ENCODE measurements at places on chromosomes 4 and X.

DNA sequence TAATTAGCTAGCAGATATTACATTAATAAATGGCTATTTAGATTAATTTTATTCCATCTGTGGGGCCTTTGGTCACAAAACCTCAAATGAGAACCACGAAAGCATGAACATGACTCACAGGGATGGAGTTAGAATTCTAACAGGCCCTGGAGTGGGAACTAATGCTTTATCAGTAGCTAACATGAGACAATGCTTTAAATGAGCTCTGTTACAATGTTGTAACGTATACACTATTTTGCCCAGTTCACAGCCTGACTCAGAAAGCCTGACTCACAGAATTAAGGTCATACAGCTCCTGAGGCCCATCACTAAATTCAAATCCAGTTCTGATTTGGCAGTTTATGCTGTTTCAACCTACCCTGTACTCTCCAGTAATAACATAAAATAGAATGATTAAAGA is 23.2 kb downstream of the VEGFC start:
- peak; percentile 92 for DNase-seq

GRCh38 chr4:81377191-81377590 is 94.5 kb downstream of the RASGEF1B start:
- DNase-seq = no peak

- DNase-seq = peak; percentile 7
Observed at GRCh38 chrX:8971116-8971515, 62.8 kb downstream of the FAM9B start.

DNA sequence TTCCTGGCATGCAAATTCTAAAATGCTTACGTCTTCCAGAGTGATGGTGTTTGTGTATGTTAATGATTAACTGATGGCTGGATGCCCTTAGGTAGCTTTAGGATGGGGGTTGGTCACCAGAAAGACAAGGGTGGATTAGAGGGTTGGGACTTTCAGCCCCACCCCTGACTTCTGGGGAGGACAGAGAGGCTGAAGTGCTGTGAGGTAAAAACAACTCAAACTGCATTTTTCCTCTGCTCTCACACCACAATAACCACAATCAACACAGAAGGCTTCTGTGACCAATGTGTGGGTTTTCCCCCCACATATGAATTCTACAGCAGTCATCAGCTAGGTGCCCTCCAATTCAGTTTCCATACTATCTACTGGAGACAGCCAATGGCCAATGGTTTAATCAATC is 18.7 kb upstream of the DDIT4L start:
- no peak for DNase-seq

DNA sequence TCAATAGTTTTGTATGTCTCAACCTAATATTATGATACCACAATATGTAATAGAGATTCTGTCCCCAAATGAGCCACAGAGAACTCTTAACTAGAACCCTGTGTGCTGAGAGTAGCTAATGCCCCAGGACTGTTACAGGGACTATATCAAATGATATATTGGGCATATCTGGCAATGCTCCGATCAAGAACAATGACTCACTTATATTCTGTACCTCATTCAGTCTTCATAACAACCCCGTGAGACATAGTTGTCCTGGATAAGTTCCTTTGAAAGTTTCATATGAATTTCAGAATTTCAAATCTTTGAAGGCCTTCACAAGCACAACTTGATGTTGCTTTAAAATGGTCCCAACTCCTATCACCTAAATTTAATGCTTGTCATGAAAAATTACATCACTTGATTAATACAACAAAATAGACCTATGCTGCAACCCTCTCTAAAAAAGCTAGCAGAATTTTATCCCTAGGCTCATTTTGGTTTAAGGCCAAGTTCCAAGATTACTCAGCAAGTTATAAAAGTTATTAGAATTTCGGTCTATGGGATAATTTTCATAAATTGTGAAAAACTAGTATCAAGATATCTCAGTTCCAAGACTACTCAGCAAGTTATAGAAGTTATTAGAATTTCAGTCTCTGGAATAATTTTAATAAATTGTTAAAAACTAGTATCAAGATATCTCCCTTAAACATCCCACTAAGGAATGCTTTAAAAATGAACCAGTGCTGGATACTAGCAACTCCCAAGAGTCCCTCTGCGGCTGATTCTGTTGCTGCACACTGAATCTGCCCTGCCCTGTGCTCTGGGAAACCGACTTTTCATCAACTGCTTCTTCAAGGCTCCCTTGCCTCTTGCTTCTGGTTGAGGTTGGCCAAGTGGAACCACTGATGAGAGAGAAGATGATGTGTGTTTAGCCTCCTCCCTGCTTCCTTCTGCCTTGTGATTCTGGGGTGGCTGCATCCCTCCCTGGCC is 6.0 kb upstream of the ANXA3 start:
- no peak for DNase-seq

DNA sequence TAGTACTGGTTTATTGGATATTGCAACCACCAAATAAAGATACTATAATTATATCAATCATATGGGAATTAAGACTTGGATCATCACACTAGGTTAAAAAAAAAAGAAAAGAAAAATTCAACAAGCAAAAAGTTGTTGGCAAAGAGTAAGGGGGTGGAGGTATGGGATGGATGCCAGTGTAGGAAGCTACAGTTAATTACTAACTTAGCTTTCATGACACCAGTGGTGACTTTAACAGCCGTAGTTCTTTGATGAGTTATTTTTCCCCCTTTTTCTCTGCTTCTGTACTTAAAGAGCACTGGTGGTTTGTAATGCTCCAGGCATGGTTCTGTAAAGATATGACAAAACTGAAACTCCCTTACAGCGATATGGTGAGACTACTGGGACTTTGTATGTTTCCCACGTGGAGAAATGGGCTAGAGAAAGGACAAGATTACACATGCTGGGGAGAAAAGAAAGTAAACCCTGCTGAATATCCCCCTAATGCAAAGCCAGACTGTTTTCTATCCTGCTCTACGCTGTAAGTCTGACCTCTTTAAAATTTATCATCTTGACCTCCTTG is 210.8 kb downstream of the SPOCK3 start:
- no peak for DNase-seq

DNA sequence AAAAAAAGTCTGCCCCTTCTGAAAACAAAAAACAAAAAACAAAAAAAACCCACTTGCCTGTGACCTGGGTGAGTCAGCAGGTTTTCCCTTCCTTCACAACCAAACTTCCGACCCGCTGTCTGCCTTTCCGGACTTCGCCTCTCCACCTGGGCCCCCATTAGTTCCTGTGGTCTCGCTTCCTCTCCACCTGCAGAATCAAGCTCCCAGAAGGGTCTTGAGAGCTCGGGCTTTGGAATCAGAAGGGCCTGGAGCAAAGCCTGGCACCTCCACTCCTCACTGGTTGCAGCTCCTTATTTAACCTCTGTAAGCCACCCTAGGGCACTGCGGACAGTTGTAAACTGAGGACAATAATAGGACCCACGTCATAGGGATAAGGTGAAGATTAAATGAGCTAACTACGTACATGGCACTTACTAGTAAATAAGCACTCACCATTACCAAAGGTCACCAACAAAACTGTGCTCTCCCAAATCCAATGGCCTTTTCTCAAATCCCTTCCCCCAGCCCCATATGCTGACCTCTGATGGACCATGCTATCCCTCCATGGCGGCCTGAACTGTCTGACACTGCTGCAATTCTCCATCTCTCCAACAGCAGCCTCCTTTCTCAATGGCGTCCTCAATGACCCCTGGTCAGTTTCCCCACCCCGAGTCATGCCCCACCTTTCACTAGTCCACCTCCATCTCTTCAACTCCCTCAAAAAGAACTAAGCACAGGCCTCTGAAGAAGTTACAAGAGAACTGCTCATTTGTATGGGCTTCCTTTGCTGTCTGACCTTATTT is 64.2 kb downstream of the IRF2 start:
- DNase-seq = no peak

DNA sequence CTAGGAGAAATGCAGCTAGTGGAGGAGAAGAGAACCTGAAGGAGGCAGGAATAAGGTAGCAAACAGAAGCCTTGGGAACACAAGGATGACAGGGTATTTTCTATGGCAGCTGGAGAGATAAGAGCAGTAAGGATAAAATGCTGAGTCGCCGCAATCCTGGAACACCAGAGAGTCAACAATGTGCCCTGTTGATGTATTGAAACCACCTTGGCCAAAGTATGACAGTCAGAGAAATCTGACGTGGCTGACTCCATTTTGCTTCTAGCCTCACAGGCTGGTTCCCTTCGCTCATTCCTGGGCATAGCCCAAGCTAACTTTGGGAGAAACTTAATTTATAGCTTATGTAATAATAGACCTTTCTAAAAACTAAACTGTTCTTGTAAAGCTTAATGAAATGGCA is 56.6 kb upstream of the C4orf54 start:
- no peak for DNase-seq

- peak; percentile 38 for DNase-seq
Observed at GRCh38 chr4:57492251-57492878, 382.2 kb upstream of the IGFBP7 start.

DNA sequence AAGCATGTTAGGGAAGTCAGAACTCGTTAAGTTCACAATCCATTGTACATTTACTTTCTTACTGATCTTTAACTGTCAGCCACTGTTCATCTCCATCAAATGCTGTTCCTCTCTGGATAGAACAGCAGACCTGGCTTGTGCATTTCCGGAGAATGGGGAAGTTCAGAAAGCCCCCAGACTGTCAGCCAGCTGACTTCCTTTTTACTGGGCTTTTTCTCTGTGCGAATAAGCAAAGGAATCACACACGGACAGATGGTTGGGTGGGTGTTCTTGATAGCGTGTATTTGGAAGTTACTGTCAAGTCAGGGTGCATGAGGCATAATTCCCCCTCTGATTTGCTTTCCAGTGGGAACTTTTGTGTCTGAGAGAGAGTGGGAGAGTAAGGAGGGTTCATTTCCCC is 56.8 kb downstream of the TSPAN7 start:
- DNase-seq = no peak

DNA sequence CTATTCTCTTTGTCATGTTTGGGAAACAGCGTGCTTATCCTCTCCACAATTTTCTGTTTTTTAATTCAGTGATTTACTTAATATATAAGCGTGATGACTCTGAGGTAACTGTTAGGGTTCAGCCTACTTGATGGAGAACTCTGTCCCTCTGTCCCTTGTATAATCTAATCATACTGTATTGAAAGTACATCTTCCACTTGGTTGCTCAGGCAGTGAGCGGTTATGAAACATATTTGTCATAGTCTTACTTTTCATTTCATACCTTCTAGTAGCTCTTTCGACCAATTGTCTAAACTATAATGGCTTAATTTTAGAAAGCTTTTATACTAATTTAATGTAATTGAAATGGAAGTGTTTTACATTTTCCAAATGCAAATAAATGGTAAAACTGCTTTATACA is 469.0 kb downstream of the TLL1 start:
- no peak for DNase-seq

- DNase-seq = no peak
Observed at GRCh38 chr4:46425775-46426400, 36.0 kb upstream of the GABRA2 start.

Measured in NCI-H226 (cell line).